HS-5 (cell line): ENCODE measurements at places on chromosomes 12 and 14.

DNA sequence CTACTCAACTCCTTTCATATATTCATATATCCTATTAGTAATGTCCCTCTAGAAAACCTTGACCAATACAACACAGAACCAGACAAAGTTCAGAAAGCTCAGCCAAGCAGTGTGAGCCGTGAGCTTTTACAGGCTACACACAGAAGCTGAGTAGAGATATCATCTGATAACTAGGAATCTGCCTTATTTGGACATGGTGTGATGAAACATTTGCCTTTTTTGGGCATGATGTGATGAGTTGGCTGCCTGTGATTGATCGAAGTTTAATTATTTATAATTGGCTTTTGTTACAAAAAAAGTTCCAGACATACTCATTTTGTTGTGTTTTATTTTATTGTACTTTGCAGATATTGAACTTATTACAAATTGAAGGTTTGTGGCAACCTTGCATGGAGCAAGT, 46.6 kb downstream of the TESPA1 start:
- no peak for DNase-seq

- DNase-seq = no peak
These were observed 37.3 kb downstream of the BAZ1A start for GRCh38 chr14:34837801-34838322.

- DNase-seq = no peak
These were observed 15.5 kb upstream of the PCNX1 start for GRCh38 chr14:70891737-70892136.

DNA sequence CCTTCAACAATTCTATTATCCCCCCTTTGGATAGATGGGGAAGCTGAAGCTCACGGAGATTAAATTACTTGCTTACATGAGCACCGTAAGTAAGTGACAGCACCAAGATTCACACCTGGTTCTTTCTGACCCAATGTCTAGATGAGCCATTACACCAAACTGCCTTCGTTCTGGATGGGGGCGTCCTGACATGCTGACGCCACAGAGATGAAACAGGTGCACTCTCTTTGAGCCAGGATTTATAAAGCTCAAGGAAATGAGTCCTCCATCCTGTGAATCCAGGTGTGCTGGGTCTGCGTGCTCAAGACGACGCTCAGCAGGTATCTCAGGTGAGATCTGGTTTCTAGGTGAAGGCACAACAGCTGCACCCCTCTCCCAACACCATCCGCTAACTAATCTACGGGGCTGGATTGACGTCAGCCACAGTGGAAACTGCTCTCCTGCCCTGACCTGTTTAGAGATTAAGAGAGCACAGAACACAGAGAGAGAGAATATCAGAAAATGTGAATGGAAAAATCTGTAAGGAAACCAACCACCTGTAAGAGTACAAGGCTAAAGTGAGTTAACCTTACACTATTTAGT, 61.6 kb downstream of the KSR2 start:
- DNase-seq = no peak
